ENCODE measurements at places on chromosomes 6 and 20. TPM values are rescaled to one million over a fixed set of nuclear protein-coding genes. Genes with fewer than 3 reads are reported as not detected.

The PLCG1 gene
- total RNA-seq, result 83.8 TPM

The CRISP2 gene
- total RNA-seq, result not detected

The OR2J3 gene
- not detected for total RNA-seq

The ATP6V1G2 gene
- total RNA-seq, result 2.0 TPM

The GLP1R gene
- total RNA-seq, result not detected

The C20orf202 gene
- not detected for total RNA-seq

The PDYN gene
- not detected for total RNA-seq

The CHRNA4 gene
- total RNA-seq, result not detected

The HCK gene
- 27.7 TPM for total RNA-seq

The IPCEF1 gene
- total RNA-seq, result 1.0 TPM

The IL17F gene
- not detected for total RNA-seq

The MRPS18A gene
- 38.0 TPM for total RNA-seq

DNA sequence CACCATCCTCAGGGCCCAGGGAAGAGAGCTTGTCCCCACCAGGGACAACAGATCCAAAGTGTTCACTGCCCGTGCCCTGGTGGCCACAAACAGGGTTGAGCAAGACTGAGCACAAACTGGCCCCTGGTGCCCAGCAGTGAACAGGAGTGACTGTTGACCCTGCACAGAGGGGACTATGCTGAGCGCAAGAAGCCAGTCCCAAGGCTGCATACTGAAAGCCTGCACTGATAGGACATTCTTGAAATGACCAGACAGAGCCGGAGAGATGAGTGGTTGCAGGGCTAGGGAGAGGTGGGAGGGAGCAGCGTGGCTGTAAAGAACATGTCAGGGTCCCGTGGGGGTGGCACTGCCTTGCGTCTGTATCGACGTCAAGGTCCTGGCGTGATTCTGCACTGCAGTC lies 2.9 kb upstream of the FNDC11 start:
- no peak for DNase-seq

- DNase-seq, result peak; percentile 92
These were observed 49.7 kb downstream of the RBM38 start for GRCh38 chr20:57440678-57441509.

DNA sequence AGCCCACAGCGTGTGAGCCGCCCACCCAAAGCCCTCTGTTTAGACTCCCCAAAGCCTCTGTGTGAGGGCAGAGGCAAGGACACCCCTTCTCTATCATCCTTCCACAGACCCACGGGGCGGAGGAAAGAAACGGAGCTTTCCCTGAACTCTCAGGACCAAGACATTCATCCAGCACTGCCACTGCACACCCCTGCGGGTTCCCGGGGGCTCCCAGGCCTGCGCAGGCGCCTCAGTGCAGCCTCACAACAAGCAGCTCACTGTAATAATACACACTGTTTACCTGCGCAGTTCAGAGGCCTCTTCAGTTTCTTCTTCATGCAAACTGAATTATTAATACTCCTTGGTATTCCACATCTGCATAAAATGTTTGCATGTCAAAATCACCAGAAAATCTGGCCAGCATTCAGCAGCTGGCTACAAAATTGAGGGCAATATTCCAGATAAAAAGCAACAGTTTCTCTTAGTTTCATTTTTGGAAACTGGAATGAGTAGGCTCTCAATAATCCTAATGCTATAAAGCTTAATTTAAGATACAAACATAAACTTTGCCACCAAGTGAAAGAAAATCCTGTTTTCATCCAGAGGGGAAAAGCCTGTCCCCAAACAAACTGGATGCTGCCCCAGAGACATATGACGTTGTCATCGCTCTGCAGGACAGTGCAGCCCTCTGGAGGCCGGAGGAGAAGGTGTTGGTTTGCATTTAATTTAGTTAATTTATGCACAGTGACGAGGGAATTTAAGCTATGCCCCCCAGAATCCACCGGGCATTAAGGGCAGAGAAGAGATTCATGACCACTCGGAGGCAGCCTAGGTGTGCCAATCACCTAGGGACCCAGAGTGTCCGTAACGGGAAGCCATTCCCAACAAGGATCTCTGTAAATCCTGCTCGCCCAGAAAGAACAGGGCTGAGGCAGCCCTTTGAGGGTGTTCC lies 45.3 kb downstream of the NINL start:
- peak; percentile 54 for DNase-seq

GRCh38 chr6:136945711-136946121 lies 23.6 kb downstream of the SLC35D3 start:
- DNase-seq, result no peak

DNA sequence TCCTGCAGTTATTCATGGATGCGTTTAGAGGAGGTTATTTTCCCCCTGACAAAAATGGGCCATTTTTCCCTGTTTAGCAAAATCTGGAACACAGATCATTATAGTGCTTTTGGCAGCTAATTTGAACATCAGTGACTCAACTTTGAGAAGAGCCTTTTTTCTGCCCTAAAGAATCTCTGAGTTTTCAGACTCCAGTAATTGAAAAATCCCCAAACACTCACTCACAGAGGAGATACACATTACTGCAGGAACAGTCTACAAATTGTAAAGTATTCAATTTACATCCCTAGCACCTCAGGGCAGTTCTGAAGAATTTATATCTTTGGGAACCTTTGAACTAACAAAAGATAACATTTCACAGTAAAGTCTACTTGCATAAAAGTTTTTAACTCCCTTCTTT lies 966.6 kb upstream of the SLC35B3 start:
- no peak for DNase-seq

DNA sequence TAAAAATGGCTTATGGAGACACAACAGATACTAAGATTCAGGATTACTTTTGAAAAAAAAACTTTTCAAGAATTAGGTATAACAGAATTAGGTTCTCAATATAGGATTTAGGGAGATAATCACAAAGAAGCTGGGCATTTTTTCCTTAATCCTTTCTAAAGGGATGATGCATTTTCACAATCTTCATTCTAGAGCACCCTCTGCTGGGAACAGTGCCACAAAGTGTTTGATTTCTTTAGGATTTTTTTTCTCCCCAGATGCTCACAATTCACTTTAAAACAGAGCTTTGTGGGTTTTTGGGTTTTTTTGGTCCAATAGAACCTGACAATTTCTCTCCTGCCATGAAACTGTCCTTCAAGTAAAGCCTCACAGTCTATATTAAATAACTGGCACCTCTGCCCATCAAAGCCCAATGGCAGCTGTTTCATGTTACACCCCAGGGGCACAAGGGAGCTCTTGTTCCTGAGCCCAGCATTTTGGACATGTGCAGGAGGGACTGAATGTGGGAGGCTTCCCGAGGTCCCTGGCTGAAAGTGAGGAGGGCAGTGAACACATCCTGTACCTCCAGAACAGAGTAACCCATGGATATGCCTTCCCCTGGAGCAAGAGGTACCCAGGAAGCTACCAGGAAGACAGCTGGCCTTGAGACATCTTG lies 39.7 kb downstream of the PREP start:
- DNase-seq, result no peak

DNA sequence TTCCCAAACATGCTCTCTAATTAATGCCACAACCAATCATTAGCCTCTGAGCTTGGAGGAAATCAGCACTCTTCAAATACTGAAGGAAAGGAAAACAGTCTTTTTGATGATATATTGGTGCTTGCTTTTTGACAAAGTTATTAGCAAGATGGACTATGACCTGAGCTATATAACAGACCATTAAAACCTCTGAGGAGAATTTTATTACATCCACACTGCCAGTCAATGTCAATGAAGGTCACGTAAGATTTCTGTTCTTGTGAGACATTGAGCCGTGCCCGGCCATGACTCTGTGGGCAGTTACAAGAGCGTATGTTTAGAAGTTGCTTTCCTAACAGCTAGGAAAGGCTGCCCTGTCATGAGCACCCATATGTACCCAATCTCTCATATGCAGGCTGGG lies 659.0 kb downstream of the UTRN start:
- no peak for DNase-seq

GRCh38 chr20:3874194-3874844 lies 14.9 kb upstream of the PANK2 start:
- DNase-seq, result no peak

DNA sequence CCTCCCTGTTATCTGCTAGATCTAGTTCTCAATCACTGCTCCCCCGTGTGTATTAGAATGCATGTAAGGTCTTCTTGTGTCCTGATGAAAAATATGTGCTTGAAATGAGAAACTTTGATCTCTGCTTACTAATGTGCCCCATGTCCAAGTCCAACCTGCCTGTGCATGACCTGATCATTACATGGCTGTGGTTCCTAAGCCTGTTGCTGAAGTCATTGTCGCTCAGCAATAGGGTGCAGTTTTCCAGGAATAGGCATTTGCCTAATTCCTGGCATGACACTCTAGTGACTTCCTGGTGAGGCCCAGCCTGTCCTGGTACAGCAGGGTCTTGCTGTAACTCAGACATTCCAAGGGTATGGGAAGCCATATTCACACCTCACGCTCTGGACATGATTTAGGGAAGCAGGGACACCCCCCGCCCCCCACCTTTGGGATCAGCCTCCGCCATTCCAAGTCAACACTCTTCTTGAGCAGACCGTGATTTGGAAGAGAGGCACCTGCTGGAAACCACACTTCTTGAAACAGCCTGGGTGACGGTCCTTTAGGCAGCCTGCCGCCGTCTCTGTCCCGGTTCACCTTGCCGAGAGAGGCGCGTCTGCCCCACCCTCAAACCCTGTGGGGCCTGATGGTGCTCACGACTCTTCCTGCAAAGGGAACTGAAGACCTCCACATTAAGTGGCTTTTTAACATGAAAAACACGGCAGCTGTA lies 73.4 kb downstream of the PTPN1 start:
- DNase-seq, result no peak

DNA sequence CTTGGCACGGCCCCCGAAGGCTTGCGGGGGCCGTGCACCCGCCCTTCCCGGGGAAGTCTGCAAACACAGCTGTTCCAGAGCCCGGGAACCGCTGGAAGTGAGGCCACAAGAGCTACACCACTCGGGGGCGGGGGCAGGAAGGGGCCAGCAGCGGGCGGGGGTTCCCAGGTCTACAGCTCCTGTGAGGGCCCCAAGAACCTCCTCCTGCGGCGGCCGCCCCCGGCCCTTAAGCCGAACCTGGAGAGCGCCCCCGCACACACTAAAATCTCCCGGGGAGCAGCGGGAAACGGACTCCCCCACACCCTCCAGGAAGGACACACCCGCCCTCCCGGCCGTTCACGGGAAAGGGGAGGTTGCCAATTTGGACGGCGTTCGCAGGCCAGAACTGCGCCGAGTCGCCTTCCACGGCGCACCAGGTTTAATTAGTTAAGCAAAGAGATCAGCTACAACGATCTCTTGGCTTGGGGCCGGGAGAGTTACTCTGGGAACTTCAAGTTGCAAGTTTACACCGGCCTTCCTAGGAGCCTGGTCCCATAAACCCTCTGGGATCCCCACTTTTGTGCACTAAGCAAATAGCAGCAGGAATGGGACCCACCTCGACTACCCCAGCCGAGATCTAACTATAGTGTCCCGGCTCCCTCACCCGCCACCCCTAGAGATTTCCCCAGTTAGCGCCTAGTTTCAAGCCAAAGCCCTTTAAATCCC lies 1.7 kb downstream of the JAG1 start:
- DNase-seq, result peak; percentile 89

DNA sequence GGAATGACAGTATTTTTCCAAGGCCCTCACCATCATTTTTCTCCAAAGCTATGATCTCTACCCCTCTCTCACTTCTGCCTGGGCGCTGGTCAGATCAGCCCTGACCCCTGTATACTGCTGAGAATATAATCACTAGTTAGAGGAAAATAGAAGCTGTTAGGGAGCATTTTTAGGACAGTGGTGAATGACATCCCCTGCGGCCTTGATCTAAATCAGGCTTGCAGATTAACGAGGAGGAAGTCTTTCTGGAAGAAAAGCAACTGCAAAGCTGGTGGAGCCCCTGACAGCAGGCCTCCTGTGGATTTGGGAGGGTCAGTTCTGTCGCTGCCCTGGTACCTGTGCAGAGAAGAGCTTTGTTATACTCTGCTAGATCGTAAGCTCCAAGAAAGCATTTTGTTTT lies 107.9 kb downstream of the RPP40 start:
- no peak for DNase-seq

DNA sequence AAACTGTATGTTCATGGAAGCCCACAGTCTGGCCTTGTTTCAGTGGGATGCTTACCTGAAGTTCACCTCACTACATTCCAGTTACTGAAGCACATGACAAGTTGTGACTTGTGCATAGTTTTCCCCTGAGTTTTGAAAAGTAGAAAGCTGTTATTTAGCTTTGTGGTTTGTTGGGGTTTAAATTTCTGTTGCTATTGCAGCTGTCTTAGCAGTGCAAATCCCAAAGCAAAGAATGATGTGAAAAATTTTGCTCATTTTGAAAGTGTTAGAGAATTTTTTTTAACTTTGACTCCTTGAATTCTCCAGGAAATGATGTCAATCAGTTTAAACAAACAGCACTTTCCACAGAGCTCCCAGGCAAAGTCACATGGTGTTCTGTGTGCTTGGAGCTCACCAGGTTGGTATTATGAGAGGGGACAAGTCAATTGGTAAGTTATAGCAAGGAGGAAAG lies 268.4 kb downstream of the ADGRG6 start:
- DNase-seq, result no peak

GRCh38 chr6:151043944-151044343 lies 178.4 kb downstream of the MTHFD1L start:
- no peak for DNase-seq

DNA sequence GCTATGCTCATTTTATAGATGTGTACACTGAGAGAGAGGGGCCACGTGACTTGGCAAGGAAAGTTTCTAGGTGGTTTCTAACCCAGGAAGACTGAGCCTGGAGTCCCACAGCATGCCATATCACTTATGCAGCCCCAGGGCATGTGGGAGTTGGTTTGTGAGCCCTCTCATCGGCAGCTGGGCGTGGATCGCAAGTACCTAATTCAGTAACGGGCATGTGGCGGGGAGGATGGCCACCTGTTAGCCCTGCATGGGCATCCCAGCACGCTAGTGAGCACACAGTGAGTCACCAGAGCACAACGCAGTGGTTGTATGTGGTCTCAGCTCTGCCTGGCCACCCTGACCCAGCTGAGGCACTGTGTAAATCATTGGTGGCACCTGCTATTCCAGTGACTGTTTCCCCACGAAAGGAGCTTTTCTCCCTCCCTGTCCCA lies 88.3 kb downstream of the NINL start:
- no peak for DNase-seq

DNA sequence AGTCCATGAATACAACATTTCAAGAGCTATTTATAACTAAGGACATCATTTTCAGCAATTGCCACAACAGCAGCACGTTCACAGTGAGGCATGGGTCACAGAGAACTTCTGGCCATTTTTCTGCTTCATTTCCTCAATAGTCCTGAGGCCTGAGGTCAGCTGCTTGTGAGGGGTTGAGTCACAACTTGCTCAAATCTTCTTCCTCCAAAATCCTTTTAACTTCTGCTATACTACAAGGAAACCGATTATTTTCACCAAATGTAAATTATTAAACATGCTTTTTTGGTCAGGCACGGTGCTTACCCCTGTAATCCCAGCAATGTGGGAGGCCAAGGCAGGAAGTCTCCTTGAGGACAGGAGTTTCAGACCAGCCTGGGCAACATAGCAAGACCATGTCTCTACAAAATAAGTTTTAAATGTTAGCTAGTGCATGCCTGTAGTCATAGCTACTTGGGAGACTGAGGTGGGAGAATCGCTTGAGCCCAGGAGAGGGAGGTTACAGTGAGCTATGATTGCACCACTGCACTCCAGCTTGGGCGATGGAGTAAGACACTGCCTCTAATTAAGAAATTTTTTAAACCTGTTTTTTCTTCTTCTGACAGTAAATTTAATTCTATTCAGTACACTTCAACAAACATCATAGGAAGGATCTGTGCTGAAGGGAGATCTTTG lies 11.1 kb upstream of the SLC16A10 start:
- DNase-seq, result peak; percentile 50

Data from upper lobe of left lung (tissue), 6 donors.